PC-9 (cell line): ENCODE measurements at places on chromosomes 5 and 9. TPM values are rescaled to one million over a fixed set of nuclear protein-coding genes. Genes with fewer than 3 reads are reported as not detected.

GRCh38 chr9:22052376-22052945, 43.4 kb upstream of the CDKN2B start:
- peak; percentile 87 for DNase-seq

The TYRP1 gene
- not detected in 2 replicates for total RNA-seq

The NME5 gene
- total RNA-seq: 0.98 and 1.9 TPM in 2 replicates

DNA sequence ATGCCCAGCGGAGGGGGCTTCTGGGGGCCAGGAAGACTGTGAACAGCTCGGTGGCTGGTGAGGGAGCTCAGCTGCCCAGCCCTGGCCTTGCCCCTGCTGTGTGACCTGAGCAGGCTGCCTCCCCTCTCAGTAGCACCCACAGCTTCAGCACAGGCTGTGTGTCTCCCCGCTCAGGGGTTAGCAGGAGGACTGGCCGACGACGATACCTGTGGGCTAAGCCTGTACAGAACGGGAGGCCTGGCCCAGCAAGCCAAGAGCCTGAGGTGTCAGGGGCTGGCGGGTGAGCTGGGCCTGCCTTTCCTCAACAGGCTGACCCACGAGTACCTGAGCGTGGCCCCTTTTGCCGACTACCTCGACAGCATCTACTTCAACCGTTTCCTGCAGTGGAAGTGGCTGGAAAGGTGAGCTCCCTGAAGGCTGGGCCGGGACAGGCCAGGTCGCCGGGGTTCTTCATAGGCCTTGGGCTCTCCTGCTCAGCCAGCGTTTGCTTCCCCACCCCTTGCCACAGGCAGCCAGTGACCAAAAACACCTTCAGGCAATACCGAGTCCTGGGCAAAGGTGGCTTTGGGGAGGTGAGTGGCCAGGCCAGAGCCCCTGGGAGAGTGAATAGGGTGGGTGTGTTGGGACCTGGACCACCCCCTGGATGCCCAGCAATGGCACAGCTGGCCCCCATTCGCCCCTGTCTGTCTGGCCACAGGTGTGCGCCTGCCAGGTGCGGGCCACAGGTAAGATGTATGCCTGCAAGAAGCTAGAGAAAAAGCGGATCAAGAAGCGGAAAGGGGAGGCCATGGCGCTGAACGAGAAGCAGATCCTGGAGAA, 6.6 kb downstream of the GRK6 start:
- no peak for DNase-seq
